ENCODE measurements at places on chromosomes 11 and 22.

DNA sequence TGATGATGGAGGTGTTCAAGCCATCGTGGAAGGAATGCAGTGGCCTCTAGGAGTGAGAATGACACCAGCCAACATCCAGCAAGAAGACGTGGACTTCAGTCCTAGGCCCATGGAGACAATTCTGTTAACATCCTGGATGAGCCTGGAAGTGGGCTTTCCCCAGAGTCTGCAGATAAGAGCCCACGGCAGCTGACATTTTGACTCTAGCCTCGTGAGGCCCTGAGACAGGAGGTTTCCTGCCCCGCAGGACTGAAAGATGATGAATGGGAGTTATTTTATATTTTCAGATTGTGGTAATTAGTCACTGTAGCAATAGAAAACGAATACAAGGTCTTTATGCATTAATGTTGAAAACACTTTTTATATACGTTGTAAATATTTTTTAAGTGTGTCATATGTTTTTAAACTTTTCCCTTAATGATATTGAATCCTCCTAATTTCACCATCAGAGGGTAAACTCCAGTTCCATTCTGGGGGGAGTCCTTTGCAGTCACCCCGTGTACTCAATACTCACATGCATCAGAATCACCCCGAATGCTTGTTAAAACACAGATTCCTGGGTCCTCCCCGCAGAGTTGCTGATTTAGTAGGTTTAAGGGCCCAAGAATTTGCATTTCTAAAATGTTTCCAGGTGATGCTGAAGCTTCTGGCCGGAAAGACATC, 570 bp upstream of the TPCN2 start:
- DNase-seq = no peak

- no peak for DNase-seq
These were observed 54.8 kb downstream of the IGSF9B start for GRCh38 chr11:133901999-133902398.

DNA sequence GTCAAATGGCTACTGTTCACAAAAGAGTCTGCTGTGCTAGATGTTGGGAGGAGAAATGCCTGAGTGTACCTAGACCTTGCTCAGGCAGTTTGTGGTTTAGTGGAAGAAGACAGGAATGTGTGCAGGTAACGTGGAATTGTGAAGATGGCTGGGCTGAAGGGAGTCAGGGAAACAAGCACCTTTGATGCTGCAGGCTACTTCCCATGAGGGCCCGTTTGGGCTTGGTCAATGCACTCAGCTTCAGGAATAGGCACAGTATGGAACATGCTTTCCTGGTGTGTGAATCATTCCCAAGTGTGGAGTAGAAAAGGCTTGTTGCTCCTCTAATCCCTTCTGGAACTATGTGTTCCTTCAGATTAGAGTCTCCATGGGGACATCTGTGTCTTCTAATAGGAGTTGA, 318.3 kb upstream of the MTNR1B start:
- DNase-seq = no peak

GRCh38 chr11:75428281-75428724, 4.7 kb downstream of the KLHL35 start:
- DNase-seq = peak; percentile 79

DNA sequence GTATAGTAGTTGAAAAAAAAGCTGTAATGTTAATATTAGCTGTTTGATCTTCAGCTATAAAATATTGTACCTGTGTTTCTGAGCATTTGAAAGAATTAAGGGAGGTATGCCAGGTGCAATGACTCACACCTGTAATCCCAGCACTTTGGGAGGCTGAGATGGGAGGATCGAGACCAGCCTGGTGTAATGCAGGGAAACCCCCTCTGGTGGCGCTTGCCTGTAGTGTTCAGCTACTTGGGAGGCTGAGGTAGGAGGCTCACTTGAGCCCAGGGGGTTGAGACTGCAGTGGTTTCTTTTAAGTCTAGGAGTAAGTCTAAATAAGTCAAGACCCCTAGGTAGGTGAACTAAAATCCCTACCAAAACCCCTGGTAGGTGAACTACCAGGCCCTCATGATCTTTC, 37.1 kb downstream of the TAF1D start:
- no peak for DNase-seq

DNA sequence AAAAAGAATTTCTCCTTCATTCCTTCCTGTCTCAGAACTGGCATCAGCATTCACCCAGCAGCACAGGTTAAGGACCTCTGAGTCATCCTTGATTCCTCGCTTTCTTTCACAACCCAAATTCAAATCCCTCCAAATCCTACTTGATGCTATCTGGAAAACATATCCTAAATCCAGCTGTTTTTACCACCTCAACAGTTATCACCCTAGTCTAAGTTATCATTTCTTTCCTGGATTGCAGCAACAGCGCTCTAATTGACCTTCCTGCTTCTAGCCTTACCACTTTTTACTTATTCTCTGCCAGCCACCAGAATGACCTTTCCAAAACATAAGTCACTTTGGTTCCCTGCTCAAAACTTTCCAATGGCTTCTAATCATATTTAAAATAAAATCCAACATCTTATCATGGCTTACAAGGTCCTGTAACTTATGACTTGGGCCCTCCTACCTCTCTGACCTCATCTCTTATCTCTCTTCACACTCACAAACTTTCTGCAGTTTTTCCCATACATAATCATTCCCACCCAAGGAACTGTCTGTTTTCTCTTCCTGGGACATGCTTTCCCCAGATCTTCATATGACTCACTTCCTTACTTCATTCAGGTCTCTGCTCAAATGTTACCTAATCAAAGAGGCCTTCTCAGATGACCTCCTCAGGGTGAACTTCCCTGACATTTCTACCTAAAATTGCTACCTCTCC, 119.4 kb downstream of the TTC28 start:
- DNase-seq = no peak

- DNase-seq = peak; percentile 84
These were observed at the start of gene PTPMT1 for GRCh38 chr11:47565340-47566148. Gene PTPMT1 (plus strand): TSS chr11:47565599. CDS start chr11:47565623, 24 bp downstream.

DNA sequence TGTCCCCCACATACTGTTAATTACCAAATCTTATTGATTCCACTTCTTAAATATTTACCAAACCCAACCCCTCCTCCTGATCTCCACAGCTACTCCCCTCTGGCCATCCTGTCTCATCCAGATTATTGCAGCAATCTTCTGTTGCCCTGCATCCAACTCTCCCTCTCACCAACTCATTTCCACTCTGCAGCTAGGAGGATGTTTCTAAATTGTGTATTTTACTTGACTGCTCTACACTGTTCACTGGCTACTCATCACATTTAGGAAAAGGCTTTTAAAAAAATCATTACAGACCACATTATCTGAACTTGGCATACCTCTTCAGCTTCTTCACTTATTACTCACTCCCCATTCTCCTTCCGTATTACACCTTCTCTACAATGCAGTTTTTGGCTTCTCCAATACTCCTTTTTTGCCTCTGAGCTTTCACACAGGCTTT, 117.9 kb downstream of the ATG16L2 start:
- no peak for DNase-seq

DNA sequence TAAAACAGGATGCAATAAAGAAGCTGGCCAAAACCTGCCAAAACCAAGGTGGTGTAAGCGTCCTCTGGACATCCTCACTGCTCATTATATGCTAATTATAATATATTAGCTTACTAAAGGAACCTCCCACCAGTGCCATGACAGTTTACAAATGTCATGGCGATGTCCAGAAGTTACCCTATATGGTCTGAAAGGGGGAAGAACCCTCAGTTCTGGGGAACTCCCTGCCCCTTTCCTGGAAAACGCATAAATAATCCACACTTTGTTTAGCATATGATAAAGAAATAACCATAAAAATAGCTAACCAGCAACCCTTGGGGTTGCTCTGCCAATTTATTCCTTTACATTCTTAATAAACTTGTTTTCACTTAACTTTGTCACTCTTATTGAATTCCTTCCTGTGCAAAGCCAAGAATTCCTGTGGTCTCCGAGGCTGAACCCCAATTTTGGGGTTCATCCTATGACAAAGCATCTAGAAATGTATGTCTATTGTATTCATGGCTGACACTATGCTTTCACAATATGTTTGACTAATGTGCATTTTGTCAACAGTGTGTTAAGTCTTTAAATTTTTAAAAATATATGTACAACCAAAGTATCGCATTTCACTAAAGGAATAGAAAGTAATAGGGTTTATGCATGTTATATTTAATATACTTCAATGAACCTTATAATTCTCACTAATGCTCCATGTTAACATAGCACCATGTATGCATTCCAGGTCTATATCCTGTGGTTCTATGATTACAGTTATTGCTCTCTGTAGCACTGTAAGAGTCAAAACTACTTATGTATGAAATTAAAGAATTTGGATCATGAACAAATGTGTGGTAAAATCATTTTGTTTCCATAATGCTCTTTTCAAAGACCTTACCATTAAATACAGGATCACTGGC, 25.1 kb downstream of the LGR4 start:
- no peak for DNase-seq

DNA sequence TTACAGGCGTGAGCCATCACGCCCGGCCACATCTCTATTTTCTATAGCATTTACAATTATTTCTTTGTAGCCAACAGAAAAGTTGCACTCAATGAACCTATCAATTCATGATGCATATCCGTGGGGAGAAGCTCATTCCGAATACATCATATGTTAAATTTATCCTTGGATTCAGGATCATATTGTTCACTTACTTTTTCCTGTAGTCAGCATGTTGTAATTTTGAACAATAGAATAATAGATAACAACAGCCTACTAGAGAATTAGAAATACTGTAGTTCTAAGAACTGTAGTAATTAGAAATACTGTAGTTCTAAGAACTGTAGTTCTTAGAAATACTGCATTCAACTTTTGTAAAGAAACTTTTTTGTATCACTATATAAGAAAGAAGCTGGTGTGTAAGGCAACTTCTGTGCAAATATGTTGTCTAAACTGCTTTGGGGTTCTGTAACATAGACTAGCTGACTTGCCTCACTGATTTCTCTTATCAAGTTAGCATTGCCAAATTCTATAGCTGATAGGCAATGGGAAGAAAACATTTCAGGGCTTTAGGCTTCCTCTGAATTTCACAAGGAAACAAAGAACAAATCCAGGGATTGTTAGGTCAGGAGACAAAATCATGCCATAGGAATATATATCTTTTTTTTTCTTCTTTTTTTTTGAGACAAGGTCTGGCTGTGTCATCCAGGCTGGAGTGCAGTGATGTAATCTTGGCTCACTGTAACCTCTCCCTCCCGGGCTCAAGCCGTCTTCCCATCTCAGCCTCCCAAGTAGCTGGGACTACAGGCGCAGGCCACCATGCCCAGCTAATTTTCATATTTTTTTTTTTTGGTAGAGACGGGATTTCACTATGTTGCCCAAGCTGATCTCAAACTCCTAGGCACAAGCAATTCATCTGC, 91.9 kb downstream of the CSTPP1 start:
- no peak for DNase-seq

DNA sequence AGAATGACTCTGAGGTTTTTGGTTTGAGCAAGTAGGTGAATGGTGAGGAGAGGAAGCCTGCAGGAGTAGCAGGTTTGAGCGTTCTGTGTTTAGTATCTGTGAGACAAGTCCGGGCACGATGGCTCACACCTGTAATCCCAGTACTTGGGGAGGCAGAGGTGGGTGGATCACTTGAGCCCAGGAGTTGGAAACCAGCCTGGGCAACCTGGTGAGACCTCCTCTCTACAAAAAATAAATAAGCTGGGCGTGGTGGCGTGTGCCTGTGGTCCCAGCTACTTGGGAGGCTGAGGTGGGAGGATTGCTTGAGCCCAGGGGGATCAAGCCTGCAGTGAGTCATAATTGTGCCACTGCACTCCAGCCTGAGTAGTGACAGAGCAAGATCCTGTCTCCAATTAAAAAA, 9.7 kb upstream of the CENATAC start:
- no peak for DNase-seq

- no peak for DNase-seq
These were observed 90.3 kb upstream of the CLDN5 start for GRCh38 chr22:19614536-19614863.

DNA sequence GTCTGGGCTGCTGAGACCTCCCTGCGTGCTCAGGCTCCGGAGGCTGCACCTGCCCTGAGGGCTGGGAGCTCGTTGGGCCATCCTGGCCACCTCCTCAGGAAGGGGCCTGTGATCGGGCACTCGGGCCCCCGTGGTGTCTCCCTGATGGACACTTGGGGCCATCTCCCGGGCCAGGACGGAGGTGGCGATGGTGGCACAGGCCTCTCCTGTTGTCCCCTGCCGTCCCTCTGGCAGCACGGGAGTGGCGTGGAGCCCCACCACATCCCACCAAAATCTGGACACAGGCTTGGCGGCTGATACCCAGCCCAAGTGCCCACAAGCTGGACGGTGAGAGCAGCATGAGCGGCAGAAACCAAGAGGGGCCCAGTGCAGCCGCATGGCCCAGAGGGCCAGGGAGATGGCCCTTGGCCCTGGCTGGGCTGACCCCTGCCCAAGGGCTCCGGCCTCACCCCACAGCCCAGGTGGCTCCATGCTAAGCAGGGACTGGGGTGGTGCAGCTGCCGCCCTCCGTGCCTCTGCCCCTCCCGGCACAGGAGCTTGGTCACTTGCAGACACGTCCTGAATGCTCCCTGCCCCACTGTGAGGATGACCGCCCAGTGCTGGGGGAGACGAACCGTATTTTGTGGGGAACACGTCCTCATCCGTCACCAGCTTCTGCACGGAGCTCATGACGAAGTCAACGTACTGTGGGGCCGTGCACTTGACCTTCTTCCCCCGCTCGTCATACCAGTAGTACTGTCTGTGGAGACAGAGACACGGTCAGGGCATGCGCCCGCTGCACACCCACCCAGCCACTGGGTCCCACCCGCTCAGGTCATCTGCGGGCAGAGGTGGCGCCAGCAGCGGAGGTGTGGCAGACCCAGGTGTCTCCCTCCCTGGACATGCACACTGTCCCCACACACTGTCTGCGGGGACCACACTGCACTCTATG, 15.6 kb downstream of the MOB2 start:
- no peak for DNase-seq

GRCh38 chr11:107689317-107690202, 22.3 kb downstream of the SLN start:
- peak; percentile 32 for DNase-seq

DNA sequence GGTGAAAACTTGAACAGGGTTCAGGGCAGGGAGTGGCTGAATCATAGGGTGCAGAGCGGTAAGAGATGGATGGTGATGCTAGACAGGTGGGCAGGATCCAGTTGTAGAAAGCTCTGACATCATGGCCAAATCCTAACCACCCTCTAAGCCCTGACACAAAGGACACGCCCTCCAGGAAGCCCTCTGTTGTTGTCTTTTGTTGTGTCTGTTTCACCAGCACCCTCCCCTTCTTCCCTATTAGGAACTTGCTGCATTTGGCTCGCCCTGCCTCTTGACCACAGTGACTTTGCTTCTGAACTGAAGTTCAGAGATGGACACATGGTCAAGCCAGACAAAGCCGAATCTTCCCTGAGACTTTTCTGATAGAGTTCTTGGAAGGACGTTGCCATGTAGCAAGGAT, 14.2 kb upstream of the APOL6 start:
- no peak for DNase-seq

Measured in activated naive CD8-positive, alpha-beta T cell treated with anti-CD3 and anti-CD28 coated beads for 36 hours (primary cell).